ENCODE measurements at places on chromosomes 12 and 14.
A peak's percentile ranks its signal among the peaks of the same experiment; 100 is the strongest.

DNA sequence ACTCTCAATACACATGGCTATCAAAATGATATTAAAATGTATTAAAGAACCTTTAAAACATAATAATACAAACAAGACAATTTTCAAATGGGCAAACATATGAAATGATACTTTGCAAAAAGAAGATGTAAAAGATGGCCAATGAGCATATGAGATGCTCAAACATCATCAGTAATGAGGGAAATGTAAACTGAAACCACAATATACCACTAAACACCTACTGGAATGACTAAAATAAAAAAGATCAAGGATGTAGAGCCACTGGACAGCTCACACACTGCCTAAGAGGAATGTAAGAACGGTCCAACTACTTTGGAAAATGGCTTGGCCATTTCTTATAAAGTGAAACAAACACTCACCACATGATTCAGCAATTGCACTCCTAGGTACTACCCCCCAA lies 97.2 kb upstream of the BBS10 start:
- DNase-seq = no peak

DNA sequence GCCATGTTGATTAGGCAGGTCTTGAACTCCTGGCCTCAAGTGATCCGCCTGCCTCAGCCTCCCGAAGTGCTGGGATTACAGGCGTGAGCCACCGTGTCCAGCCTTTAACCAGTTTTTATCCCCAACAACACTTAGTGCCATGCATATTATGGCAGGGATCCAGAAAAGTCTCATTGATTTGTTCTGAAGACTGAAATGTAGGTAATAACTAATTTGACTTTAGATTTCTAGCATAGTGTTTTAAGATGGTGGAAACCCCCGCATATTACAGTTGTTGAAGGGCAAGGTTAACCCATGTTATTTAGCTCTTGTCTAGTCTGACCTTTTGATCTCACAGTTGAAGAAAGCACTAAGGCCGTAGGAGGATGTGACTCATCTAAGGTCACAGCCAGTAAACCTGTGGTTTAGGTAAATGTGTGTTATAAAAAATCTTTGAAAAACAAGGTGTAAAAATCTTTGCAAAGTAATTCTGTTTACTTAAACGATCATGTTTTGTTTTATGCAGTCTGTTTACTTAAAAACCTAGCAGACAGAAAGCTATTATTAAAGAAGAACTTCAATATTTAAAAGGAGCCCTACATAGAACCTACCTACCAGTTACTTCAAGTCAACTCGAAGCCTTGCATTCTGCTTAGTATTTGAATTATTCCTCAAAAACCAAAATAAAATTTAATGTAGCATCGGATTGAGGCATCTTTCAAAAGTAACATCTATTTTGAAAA lies 24.8 kb downstream of the BICDL1 start:
- peak; percentile 38 for DNase-seq

DNA sequence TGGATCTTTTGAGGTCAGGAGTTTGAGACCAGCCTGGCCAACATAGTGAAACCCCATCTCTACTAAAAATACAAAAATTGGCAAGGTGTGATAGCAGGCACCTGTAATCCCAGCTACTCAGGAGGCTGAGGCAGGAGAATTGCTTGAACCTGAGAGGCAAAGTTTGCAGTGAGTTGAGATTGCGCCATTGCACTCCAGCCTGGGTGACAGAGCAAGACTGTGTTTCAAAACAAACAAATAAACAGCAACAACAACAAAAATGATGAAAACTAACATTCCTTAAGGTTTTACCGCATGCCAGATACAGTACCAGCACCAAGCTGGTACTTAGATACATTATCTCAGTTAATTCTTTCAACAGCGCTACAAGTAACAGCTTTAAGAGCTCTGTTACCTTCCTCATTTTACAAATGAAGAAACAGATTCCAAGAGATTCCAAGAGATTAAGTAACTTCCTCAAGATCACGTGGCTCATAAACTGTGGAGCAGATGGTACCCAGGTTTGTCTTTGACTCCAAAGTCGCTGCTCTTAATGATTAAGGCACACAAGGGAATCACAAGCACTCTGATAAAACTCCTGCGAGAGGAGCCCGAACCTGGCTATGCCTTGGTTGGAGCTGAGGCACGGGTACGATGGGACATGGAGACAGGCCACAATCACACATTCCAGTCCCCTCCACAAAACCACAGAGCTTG lies 17.7 kb upstream of the PLEK2 start:
- DNase-seq = no peak

- DNase-seq = no peak
Observed at GRCh38 chr12:82651489-82651888, 35.2 kb upstream of the TMTC2 start.

GRCh38 chr14:104876251-104876699 lies 11.2 kb downstream of the CEP170B start:
- no peak for DNase-seq

DNA sequence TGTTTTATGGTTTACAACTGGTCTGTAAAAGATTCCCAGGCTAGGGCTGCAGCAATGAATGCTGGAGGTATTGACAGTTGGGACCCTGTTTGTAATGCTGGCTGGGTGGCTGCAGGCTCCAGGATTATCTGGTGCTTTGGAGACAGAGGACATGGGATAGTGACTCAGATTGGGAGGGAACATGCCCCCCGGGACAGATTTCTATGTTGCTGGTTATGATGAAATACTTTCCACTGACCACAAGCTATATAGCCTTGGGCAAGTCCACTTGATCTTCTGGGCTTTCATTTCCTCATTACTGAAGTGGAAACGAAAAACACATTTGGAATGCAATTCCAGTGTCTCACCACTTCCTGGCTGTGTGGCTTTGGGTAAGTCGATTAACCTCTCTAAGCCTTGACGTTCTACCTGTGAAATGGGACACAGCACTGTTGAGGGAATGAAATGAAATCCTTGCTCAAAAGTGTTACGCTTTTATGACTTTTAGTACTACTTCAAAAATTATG lies 6.3 kb upstream of the TPCN1 start:
- no peak for DNase-seq

DNA sequence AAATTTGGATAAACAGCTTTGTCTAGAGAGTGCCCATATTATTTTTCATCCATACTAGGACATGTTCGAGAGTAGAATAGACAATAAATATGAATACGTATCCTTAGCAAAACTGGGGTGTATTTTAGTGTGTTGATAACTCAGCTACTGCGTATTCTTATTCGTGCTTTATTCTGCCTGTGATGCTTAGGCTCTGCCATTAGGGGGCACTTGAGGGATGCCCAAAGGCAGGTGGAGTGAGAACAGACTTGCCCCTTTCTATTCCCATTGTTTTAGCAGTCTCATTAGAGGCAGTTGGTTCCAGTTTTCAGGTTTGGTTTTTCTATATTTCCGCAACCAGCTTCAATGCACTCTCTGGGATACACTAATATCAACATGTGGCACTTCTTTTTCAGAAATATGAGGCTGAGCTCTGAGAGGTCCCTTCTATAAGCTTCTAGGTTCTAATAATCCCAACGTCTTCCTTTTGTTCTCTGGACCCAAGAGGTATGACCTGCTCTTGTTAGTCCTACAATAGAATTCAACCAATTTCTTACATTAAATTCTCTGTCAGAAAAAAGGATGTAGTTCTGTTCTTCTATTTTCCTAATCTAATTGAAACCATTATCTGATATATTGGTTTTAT lies 985.7 kb upstream of the FBXO33 start:
- DNase-seq = no peak

DNA sequence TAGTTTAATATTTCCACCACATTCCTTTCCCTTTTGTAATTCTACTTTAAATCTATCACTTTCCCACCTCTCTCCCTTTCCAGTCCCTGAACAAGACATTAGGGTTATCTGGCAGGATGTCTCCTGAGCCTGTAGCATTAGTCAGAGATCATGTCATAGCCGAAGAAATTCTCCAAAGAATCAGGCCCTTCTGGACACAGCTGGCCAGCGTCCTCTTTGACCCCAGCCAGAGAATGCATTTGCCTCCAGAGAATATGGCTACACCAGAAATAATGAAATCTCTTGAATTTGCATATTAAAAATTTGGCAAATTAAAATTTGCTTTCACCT lies 56.7 kb downstream of the NTF3 start:
- no peak for DNase-seq

DNA sequence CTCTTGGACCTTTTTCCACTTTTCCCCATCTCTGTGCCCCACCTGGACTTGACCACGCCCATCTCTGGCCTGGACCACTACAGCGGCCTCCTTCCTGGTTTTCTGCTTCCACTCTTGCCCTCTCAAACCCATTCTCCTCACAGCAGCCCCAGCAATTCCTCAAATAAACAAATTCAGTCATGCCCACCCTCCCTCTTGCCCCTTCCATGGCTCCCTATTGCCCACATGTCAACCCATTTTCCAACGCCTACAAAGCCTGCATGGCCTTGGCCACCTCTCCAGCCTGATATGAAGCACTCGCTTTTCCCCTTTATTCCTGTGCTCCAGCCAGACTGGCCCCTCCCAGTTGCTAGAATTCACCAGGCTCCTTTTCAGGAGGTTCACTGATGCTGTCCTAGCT lies 5.9 kb upstream of the OTUB2 start:
- no peak for DNase-seq

- no peak for DNase-seq
Observed at GRCh38 chr12:43789941-43790340, 16.2 kb downstream of the TWF1 start.
